Epithelial cell of proximal tubule (primary cell): ENCODE measurements at places on chromosomes 11 and 22.

- no peak for DNase-seq
These were observed 106.4 kb upstream of the FGF3 start for GRCh38 chr11:69925366-69926196.

GRCh38 chr11:78295347-78295746 lies 106.6 kb downstream of the USP35 start:
- DNase-seq = no peak

DNA sequence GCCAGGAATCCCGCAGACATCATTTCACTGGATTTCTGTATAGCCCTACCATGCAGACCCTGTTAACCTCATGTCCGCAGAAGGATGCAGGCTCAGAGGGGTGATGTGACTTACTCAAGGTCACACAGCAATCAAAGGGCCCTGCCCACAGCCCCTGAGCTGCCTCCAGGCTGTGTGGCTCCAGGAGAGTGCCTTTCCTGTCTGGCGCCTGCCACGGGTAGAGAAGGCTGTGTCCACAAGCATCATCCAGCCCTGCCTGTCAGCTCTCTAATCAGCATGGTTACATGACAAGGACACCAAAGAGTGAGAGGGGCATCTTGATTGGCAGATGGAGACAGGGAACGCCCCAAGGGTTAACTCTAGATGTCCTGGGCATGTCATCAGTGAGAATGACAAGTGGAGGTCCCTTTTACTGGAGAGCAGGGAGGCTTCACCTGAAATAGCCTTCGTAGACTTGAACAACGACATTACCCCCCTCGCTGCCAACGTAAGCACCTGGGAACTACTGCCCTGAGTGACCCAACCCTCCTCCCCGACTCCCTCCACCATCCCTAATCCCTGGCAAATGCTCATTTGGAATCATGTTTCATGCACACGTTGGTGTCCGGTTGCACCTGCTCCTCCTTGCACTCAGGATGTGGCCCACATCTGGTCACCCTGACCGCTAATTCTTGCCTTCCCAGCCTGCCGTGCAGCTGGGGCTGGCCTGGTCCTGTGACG lies 6.9 kb downstream of the FGF19 start:
- no peak for DNase-seq

GRCh38 chr11:61334434-61335354 lies 1.7 kb downstream of the TKFC start:
- no peak for DNase-seq

- no peak for DNase-seq
These were observed 29.8 kb downstream of the GVQW3 start for GRCh38 chr11:76410851-76411357.

DNA sequence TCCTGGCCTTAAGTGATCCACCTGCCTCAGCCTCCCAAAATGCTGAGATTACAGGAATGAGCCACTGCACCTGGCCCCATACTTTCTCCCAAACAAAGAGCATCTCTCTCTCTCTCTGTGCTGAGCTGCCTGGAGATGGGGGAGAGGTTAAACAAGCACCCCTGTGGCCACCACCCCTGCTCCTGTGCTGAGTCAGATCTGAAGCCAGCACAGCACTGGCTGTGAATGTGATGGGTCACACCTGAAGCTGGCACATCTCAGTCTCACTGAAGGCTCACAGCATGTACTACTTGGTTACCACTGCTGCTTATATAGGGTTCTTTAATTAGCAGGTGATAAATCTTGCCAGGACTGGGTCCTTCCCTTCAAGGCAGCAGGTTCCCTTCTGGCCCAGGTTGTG lies 10.8 kb upstream of the WEE1 start:
- DNase-seq = no peak

DNA sequence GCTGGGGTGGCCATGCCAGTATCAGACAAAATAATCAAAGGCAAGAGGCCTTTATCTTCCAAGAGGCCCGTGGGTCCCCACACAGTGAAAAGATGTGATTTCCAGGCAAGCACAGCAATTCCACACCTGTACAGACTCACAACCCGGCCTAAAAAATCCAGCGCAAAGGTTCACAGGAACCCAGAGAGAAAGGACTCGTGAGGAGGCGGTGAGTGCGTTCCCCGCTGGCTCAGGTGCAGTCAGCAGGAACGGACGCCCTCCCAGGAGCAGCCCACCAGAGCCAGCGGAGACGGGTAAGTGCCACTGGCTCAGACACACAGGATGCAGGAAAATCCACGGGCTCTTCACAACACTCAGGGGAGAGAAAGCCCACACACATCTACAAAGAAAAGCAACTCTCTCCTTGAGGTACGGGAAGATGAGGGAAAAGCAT lies 4.4 kb downstream of the TOLLIP start:
- no peak for DNase-seq

- DNase-seq = no peak
These were observed 4.4 kb upstream of the ZNRD2 start for GRCh38 chr11:65565624-65566453.

GRCh38 chr11:12997168-12997567 lies 11.9 kb upstream of the RASSF10 start:
- no peak for DNase-seq

DNA sequence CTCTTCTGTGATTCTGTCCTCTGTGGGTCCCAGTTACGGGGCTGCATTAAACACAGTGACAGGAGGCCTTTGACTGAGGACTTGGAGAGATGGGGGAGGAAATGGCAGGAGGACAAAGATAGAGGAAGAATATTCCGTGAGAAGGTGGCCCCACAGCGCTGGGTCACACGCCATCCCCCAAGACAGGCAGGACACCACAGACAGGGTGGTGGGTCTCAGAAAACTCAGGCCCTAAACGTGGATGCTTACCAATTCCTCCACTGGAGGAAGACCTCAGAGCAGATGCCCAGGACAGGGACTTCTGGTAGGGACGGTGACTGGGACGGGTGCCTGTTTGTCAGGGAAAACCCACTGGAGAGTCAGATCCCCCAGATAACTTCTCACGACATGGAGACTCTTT lies 34.0 kb downstream of the IGLL5 start:
- DNase-seq = no peak

DNA sequence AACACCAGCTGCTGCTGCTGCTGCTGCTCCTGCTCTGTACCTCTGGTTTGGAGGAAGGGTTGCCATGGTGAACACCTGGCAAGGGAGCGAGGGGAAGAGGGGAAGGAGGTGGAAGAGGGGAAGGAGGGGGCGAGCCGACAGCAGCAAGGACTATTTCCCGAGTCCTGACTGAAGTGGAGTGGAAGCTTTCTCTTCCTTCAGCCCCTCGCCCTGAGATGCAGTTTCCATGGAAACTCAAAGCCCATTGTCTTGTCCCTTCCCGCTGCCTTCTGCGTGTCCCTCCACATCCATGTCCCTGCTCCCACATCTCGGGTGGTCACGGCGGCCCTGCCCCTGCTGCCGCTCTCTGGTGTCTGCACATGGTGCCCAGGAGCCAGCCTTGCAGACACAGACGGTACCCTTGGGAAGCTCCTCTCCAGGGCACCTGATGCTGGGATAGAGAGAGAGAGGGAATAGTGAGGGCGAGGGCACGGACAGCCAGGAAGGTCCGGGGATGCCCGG lies 28.6 kb downstream of the FAM83F start:
- DNase-seq = no peak

- DNase-seq = no peak
These were observed 551.6 kb downstream of the METTL15 start for GRCh38 chr11:28659716-28660348.

DNA sequence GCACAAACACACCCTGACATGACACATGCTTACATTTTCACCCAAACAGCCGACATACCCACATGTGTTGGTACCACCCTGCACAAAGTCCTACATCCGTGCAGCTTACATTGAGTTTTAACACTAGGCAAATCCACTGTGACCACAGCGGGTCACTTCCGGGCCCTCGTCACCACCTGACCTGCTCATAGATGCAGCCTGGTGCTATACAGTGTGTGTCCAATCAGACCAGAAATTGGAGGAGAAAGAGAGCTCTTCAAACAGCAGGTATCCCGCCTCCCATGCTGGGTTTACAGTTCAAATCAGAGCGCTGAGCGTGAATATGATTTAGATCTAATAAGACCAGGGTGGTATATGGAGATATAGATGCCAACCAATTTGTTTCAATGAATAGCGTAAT lies 35.4 kb downstream of the PHF21B start:
- DNase-seq = no peak

GRCh38 chr11:60791153-60791933 lies 6.2 kb downstream of the MS4A10 start:
- DNase-seq = no peak

- DNase-seq = no peak
These were observed 135.0 kb downstream of the CSNK2A3 start for GRCh38 chr11:11217929-11218628.

DNA sequence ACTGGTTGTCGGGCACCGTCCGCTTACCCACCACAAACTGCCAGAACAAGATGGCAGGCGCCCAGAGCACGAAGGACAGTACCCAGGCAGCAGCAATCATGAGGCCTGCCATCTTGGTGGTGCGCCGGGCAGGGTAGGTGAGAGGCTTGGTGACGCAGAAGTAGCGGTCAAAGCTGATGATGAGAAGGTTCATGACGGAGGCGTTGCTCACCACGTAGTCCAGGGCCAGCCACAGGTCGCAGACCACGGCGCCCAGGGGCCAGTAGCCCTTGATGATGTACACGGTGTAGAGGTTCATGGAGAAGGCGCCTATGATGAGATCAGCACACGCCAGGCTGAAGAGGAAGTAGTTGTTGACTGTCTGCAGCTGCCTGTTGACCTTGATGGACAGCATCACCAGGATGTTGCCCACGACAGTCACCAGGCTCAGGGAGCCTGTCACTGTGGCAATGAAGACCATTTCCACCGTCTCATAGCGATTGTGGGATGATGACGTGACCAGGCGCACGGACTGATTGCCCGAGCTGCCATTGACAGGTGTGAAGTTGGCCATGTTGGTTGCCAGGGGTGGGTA lies 4.6 kb downstream of the MDK start:
- no peak for DNase-seq

DNA sequence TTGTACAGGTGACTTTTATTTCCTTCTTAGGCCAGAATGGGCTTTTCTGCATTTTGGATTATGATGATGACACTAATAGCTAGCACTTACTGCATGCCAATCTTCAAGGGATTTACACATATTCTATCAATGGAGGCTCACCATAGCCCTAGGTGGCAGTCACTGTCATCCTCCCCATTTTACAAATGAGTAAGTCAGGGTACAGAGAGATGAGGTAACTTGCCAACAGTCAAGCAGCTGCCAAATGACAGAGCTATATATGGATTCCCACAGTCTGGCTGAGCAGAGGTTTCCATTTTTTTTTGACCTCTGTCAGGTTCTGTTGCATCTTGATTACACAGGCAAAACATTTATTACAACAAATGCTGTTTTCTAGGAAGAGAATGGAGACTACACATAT lies 23.8 kb upstream of the C11orf96 start:
- no peak for DNase-seq

GRCh38 chr11:64245797-64246620 lies 734 bp downstream of the PPP1R14B start:
- DNase-seq = no peak
